ENCODE measurements at places on chromosomes 5 and 9.

DNA sequence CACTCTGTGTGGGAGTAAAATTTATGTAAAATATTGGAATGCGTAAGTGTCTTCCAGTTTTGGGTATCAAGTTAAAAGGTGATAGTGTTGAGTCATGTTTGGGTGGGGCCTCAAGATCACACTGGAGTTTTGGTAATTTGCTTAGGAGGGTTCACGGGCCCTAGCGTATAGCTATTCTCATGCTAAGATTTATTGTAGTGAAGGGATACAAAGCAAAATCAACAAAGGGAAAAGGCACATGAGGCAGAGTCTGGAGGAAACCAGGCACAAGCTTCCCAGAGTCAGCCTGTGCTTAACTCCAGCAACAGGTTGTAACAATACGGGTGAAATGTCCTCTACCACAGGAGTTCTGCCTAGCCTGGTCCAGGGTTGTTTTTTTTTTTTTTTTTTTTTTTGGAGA, 20.2 kb downstream of the HSPA4 start:
- H3K4me1 ChIP-seq: peaks cover 3% of the 10 kb centered on the region
- H3K27ac ChIP-seq: peak overlapping the region; percentile 64
- no peak overlapping the region for H3K4me3 ChIP-seq
- H3K36me3 ChIP-seq: peaks cover 68% of the 10 kb centered on the region
- DNase-seq: no peak

DNA sequence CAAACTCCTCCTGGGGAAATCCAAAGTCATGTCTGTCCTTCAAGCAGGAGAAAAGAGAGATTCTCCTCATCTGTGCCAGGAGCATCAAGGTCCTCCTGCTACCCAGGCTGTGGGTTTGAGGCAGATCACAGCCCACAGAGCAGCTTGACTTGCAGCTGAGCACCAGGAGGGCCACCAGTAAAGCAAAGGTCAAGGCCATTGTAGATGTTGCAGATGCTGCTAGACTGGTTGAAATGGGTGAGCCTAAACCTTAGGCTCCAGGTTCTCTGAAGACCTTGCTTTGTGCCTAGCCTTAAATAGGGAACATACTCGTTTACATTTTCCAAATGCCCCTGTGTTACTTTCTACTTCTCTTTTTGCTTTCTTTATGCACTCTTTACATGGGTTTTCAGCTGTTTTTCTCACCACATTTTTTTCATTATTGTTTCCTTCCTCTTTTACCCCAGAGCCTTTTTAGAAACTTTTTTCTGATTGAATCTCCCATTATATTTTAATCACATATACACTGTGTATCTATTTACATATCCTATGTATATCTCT, at the start of gene IFNA2:
Gene IFNA2 (minus strand): TSS at position 268 of the 540 bp plus-strand sequence. CDS start 69 bp downstream, at position 199.
- no peaks in the 10 kb centered on the region for H3K36me3 ChIP-seq
- H3K4me3 ChIP-seq: no peak within 1 kb of the TSS
- no peak for DNase-seq
- peaks cover 17% of the 10 kb centered on the region for H3K4me1 ChIP-seq

GRCh38 chr9:35771943-35772342, 17.9 kb upstream of the MSMP start:
- H3K27ac ChIP-seq: no peak overlapping the region
- no peaks in the 10 kb centered on the region for H3K27me3 ChIP-seq
- H3K36me3 ChIP-seq: no peaks in the 10 kb centered on the region
- DNase-seq: no peak
- no peak overlapping the region for H3K4me3 ChIP-seq
- no peaks in the 10 kb centered on the region for H3K4me1 ChIP-seq

DNA sequence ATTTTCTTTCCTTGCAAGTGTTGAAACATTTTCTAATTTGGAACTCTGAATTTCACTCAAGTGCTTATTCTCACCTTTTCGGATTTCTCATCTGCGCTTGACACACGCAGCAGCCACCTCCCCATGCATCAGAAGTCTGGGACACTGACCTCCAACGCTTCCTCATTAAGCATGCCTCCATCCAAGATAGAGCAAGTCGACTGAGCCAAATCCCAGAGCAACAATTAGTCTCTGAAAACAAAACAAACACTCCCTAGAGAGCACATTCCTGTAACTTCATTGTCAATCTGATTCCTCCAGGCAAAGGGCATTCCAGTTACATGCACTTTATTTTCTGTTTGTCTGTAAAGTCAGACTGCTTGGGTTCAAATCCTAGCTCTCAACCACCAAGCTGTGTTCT, 5.7 kb downstream of the CD180 start:
- H3K36me3 ChIP-seq: peaks cover 30% of the 10 kb centered on the region
- no peak overlapping the region for H3K27ac ChIP-seq
- no peak for DNase-seq
- no peak overlapping the region for H3K4me3 ChIP-seq
- H3K4me1 ChIP-seq: peaks cover 61% of the 10 kb centered on the region

DNA sequence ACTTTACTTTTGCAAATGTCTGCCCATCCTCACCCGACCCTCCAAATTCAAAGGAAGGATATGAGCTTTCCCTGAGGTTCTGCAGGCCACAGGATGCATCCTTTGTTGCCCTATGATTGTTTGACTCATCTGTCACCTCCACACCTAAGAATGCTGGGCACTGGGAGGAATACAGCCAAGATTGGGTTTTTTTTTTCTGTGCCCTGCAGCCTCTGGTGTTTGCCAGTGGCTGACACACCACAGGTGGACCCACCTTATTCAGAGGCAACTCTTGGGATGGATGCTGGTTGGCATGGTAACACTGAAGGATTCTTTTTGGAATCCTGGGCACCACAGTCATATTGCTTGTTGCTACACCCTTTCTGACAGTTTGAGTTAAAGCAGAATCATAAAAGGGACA, 29.7 kb downstream of the C9orf152 start:
- H3K36me3 ChIP-seq: peaks cover 12% of the 10 kb centered on the region
- no peak overlapping the region for H3K27ac ChIP-seq
- H3K27me3 ChIP-seq: peaks cover 7% of the 10 kb centered on the region
- H3K4me3 ChIP-seq: no peak overlapping the region

All from activated naive CD4-positive, alpha-beta T cell treated with anti-CD3 and anti-CD28 coated beads, Interleukin-2, amount 10 ng/mL, durations not matched to agents 7 days and 5 days (primary cell).